ENCODE measurements at places on chromosomes 1 and 21. TPM values are rescaled to one million over a fixed set of nuclear protein-coding genes. Genes with fewer than 3 reads are reported as not detected.

PTPN14 gene
- polyA plus RNA-seq = 59.9 TPM

GREM2 gene
- polyA plus RNA-seq = not detected

OR10J1 gene
- not detected for polyA plus RNA-seq

SERTAD4 gene
- 0.64 TPM for polyA plus RNA-seq

CFAP107 gene
- not detected for polyA plus RNA-seq

LRRIQ3 gene
- polyA plus RNA-seq = 1.1 TPM

CD53 gene
- polyA plus RNA-seq = 0.58 TPM

CPLANE2 gene
- polyA plus RNA-seq = 2.5 TPM

AIRE gene
- polyA plus RNA-seq = not detected

LIN28A gene
- not detected for polyA plus RNA-seq

SELL gene
- polyA plus RNA-seq = 0.03 TPM

FAM72C gene
- polyA plus RNA-seq = 1.4 TPM

ETS2 gene
- polyA plus RNA-seq = 61.4 TPM

PALMD gene
- polyA plus RNA-seq = 5.8 TPM

TBX19 gene
- polyA plus RNA-seq = 1.2 TPM

RNU1-1 gene
- not detected for polyA plus RNA-seq

TCHHL1 gene
- not detected for polyA plus RNA-seq

PCBP3 gene
- polyA plus RNA-seq = 0.25 TPM

S100B gene
- not detected for polyA plus RNA-seq

CADM3 gene
- polyA plus RNA-seq = not detected

PPIAL4G gene
- polyA plus RNA-seq = not detected

PADI3 gene
- 5.2 TPM for polyA plus RNA-seq

CTPS1 gene
- 81.1 TPM for polyA plus RNA-seq

CYP4A22 gene
- not detected for polyA plus RNA-seq

ZMPSTE24 gene
- 34.0 TPM for polyA plus RNA-seq

KRTAP12-2 gene
- polyA plus RNA-seq = not detected

RPTN gene
- 0.64 TPM for polyA plus RNA-seq

KCNJ15 gene
- 71.6 TPM for polyA plus RNA-seq

TPM3 gene
- polyA plus RNA-seq = 585 TPM

SLC27A3 gene
- 9.6 TPM for polyA plus RNA-seq

SYT14 gene
- 8.3 TPM for polyA plus RNA-seq

DUSP12 gene
- polyA plus RNA-seq = 35.3 TPM

Measured in keratinocyte (primary cell).